AG09319 (cell line): ENCODE measurements at places on chromosomes 2 and 18.
A peak's percentile ranks its signal among the peaks of the same experiment; 100 is the strongest.

- DNase-seq = no peak
Measured at GRCh38 chr2:20862850-20863249, 39.9 kb upstream of the LDAH start.

DNA sequence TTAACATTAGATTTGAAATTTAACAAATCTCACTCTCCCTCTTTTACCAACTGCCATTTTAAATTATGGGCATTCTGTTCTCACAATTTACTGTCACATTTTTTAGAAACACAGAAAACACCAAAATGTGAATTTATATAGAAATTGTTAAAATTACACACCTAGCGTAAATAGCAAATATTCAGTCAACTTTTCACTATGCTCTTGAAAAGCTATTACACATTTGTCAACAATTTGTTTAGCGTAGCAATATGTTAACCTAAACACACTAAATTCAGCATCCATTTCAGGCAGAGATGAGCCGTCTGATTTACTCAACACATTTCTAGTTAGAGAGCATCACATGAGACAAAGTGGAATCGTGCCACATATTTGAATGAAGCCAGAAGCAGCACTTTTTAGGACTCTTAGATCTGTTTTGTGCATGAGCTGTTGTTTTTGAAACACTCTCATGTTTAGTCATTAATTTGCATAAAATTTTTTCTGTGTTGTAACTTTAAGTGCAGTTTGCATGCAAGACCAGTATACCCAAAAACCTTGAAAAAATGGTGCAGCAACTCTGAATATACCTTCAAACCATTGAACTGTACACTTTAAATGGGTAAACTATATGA, 8.2 kb downstream of the TTC32 start:
- DNase-seq = no peak

GRCh38 chr2:35114765-35115164, 1240.8 kb upstream of the CRIM1 start:
- DNase-seq = no peak

GRCh38 chr2:31802711-31803110, 208.1 kb downstream of the MEMO1 start:
- no peak for DNase-seq

- no peak for DNase-seq
Measured at GRCh38 chr2:111252436-111252835, 131.7 kb downstream of the BCL2L11 start.

GRCh38 chr2:236861196-236861875, 224.4 kb upstream of the COPS8 start:
- no peak for DNase-seq

DNA sequence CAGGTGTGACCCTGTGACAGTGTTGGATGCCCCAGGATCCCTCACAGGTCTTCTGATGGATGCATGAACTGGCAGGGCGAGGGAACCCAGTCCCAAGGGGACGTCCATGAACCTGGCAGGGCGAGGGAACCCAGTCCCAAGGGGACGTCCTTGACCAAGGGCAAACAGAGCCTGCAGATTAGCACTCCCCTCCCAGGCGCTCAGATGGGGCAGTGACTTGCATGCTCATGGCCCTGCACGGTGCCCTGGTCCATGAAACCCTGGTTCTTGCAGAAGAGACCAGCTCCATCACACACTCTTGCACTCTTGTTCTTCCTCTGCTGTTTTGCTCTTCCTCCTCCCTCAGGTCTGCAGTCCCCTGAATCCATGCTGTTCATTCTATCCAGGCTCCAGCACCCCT, 192.7 kb downstream of the GALR1 start:
- DNase-seq = no peak

DNA sequence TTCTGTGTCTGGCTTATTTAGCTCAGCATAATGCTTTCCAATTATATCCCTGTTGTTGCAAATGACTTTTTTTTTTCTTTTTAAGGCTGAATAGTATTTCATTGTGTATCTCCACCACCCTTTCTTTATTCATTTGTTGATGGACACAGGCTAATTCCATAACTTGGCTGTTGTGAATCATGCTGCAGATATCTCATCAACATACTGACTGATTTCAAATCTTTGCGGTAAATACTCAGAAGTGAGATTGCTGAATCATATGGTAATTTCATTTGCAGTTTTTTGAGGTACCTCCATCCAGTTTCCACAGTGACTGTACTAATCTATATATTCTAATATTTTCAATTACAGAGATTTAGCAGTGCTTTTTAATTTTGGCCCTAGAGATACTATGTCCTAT, 266.2 kb downstream of the TMX3 start:
- peak; percentile 28 for DNase-seq

GRCh38 chr2:216491793-216492596, 6.6 kb upstream of the RPL37A start:
- no peak for DNase-seq

- DNase-seq = no peak
Measured at GRCh38 chr18:61926532-61926931, 33.7 kb upstream of the RNF152 start.

DNA sequence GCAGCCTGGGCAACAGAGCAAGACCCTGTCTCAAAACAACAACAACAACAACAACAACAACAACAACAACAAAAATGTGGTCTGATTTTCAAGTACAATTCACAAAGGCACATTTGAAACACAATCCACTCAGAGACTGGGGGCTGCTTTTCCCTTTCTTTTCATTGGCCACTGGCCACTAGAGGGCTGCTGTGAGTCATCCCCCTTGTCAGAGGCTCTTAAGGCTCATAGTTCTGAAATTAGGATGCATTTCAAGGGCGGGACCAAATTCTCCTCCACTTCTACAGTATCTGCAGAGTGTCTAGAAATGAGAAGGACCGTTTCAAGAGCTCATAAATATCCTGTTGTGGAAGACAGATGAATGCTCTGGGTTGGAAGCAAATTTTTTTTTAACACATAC, 285.4 kb downstream of the NRXN1 start:
- no peak for DNase-seq

GRCh38 chr2:7709907-7710306, 792.7 kb downstream of the RNF144A start:
- no peak for DNase-seq

DNA sequence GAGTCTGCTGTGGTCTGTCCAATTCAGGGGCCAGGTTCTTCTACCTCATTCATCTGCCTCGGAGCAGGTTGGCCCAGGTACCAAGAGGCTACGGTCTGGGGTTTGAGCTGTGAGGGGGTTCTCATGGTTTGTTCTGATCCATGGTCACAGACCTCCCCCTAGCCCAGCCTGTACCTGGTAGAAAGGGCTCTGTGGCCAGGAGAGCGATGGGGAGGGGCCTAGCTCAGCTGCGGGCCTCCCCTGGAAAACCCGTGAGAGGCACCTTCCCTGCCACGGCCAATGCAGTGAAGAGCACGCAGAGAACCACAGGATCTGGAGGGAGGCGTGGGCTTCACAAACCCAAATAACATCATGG, 19.6 kb upstream of the ALLC start:
- no peak for DNase-seq

DNA sequence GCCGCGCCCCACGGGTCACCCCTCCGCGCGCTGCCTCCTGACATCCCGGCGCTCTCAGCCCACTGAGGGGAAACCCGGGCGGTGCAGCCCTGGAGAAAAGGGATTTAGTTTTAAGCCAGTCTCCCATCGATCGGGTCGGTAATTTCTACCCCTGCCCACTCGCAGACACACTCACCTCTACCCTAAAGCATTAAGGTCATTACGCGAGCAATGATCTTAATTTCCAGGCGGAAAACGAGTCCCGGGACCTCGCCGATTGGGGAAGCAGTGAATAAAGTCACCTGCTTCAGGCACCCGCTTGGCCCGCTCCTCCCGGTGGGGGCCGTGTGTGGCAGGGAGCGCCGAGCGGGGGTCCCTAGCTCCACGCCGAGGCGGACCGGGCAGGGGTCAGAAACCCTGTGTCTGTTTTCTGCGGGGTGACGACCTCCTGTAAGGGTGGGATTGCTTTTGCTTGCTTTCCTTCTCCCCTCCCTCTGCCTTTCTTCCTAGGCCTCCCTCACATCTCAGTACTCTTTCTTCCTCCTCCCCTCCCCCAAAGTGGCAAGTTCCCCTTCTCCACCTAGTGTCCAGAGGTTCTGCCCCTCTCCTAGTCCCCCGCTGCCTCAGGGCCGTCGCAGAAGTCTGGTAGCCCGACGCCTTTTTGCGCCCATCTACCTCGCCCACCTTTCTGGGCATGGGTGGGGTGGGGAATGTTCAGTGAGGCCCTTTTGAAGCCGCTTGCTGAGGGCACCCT, 142.6 kb downstream of the MEIS1 start:
- no peak for DNase-seq

DNA sequence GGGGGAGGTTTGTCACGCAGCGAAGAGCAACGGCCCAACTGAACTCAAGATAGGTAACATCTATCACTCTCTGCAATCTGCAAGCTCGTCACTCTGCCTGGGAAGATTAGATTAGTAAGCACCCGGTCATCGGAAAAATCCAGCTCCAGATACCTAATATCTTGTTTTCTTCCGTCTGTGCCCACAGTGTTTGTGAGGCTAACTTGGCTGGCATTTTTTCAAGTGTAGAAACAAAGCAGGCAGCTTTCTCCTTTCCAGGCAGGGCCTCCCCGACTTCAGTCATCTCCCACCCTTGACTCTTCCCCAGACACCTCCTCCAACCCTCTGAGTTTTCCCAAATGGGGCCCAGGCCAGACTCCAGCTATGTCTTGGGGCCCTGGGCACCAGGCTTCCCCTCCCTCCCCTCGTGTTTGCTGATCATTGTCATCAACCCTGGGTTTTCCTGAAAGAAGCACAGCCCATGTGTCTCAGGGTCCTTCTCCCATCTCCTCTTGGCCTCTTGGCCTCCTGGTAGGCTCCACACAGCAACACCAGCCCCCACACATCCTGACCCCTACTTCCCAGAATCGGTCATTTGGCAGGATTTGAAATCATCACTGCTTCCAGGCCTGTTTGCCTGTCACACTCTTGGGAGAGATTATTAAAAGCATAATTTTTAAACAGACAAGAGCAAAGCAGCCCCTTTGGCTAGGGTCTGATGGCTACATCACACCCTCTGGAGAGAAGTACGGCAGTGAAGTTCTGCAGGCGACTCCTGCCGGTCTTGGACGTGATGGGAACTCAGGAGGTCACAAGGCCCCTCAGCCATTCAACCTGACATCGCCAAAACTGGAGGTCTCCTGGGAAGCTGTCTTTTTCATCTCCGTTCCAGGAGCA, 144.9 kb upstream of the ID2 start:
- no peak for DNase-seq

- no peak for DNase-seq
Measured at GRCh38 chr2:109225170-109225782, 96.3 kb downstream of the SH3RF3 start.

DNA sequence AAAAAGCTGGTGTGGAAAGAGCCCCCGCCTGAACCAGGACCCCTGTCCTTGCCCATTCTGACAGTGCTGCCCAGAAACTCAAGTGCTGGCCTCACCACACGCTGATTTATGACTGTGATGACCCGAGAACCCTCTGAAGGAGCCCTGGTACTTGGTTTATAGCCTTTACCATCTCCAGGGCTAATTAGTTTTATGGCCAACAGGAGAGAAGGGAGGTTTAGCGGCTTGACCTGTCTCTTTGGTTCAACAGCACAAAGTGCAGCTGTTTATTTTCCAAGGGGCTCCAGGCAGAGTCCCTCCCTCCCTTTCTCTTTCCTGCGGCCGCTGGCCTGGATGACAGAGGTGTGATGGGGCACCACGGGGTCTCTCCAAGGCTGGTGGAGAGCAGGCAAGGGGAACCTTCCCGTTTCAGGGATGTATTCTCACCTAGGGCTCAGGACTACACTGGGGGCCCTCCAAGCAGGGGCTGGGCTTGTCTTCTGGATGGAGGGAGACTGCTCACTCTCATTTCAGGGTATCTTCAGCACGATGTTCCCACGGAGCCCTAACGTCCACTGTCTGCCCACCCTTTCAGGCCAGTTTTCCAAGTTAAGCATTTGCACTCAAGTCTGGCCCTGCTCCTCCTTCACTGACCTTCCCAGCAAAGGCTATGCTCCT, 174.2 kb upstream of the GLI2 start:
- no peak for DNase-seq

- DNase-seq = no peak
Measured at GRCh38 chr2:169704160-169704708, 10.0 kb downstream of the PHOSPHO2 start.

GRCh38 chr2:5694306-5694705, 2.1 kb downstream of the SOX11 start:
- no peak for DNase-seq

- DNase-seq = no peak
Measured at GRCh38 chr2:9709539-9710285, 78.9 kb upstream of the YWHAQ start.

DNA sequence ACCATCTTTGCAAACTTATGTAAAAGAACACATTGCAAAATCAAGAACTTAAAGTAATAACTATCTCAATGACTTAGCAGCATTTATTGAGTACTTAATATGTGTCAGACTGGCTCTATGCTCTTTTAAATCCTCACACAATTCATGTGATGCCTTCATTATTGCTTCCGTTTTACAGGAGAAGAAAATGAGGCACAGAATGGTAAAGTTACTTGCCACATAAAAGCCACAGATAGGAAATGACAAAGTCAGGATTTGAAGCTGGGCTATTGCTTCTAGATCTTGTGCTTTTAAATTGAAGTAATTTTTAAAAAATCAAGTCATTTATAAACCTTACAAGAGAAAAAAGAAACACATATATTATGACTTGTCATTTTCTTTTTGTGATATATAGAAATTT, 174.2 kb downstream of the WDR7 start:
- no peak for DNase-seq
